Thyroid gland (tissue), 4 donors: ENCODE measurements at places on chromosomes 6 and 20.
A peak's percentile ranks its signal among the peaks of the same experiment; 100 is the strongest.

- DNase-seq = no peak
Observed at GRCh38 chr6:170237999-170238740, 52.7 kb downstream of the DLL1 start.

GRCh38 chr6:46923476-46923875, 1.7 kb upstream of the ADGRF5 start:
- no peak for DNase-seq

DNA sequence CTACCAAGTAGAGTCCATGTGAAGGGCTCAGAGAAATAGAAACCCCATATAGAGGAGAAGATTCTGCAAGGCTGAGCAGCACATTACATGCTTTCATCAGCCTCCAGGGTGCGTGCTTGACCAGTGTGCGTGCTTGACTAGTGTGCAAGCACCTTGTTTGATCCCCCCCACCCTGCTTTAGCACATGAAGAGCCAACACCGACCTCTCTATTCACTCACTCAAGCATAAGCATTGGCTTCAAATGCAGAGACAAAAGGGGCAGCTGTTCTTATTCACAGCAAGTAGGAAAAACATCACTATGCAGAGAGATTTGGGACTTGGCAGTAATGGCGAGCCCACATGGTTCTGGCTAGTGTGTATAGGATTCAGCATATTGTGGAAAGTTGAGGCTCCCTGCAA, 278.7 kb upstream of the RNF217 start:
- no peak for DNase-seq

- DNase-seq = no peak
Observed at GRCh38 chr6:89736893-89737292, 82.7 kb downstream of the MDN1 start.

DNA sequence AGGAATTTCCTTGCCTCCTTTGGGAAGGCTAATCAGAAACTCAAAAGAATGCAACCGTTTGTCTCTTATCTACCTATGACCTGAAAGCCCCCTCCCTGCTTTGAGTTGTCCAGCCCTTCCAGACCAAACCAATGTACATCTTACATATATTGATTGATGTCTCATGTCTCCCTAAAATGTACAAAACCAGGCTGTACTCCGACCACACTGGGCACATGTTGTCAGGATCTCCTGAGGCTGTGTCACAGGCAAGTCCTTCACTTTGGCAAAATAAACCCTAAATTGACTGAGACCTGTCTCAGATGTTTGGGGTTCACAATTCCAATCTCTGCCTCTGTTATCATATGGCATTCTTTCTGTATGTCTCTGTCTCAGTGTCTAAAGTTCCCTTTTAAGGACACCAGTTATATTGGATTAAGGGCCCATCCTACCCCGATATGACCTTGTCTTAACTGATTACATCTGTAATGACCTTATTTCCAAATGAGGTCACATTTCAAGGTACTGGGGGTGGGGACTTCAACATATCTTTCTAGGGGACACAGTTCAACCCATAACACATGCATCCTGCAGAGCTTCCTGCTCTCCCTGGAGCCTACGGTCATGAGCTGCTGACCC, 513.5 kb upstream of the JARID2 start:
- no peak for DNase-seq

DNA sequence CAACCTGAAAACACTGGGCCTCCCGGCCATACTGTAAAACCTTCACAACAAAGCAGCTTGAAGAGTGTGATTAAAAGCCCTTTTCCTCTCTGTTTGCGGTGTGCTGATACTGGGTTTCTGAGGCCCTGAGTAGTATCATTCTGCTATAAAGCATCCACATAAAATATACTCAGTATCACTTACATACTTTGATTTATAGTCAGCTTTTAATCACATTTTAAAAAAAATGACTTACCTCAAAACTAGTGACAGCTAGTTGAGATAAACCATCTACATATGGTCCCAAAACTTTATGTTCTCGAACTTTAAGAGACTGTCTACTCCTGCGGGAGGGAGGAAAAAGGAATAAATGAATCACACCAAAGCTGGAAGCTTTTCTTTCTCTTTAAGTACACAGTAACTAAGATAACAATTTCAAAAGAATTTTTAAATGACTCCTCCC, 135.7 kb downstream of the KIF13A start:
- no peak for DNase-seq

DNA sequence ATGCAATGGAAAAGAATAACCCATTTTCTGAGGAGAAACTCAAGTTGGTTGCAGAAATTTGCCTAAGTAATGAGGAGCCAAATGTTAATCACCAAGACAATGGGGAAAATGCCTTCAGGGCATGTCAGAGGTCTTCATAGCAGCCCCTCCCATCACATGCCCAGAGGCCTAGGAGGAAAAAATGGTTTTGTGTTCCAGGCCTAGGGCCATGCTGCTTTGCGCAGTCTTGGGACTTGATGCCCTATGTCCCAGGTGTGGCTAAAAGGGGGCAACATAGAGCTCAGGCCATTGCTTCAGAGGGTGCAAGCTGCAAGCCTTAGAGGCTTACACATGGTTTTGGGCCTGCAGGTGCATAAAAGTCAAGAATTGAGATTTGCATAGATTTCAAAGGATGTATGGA, 485.9 kb downstream of the EYS start:
- DNase-seq = no peak

DNA sequence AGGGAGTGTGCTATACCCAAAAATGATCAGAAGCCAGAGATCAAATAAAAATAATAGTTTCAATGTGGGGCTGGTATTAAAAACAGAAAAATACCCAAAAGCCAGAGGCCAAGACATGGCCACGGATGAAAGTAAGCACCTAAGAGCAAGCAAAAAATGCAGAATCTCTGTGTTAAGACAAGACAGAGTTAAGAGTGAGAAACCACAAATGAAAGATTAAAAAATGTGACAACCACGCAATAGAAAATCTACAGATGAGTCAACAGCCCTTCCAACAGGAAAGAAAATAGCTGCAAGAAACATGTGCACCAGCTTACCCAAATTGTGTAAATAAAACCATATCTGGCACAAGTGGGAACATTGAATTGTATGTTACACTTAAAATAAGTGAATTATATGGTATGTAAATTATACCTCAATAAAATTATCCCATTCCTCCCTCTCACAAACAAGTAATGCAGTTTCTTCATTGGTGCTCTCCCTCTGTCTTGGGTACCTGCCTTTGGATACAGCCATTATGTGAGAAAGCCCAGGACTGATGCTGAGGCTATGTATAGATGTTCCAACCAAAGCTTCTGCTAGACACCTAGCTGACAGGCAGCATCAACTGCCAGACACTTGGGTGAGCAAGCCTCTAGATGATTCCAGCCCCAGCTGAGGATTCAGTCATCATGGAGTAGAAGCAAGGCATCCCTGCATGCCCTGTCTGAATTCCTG, 55.3 kb upstream of the UFL1 start:
- no peak for DNase-seq

GRCh38 chr6:148608199-148608951, 138.5 kb upstream of the UST start:
- no peak for DNase-seq

- no peak for DNase-seq
Observed at GRCh38 chr6:41736186-41736733, 852 bp upstream of the TFEB start.

GRCh38 chr20:47851774-47852173, 66.5 kb upstream of the SULF2 start:
- DNase-seq = no peak

- DNase-seq = peak; percentile 90
Observed at GRCh38 chr6:154548130-154548830, 37.8 kb upstream of the CNKSR3 start.

DNA sequence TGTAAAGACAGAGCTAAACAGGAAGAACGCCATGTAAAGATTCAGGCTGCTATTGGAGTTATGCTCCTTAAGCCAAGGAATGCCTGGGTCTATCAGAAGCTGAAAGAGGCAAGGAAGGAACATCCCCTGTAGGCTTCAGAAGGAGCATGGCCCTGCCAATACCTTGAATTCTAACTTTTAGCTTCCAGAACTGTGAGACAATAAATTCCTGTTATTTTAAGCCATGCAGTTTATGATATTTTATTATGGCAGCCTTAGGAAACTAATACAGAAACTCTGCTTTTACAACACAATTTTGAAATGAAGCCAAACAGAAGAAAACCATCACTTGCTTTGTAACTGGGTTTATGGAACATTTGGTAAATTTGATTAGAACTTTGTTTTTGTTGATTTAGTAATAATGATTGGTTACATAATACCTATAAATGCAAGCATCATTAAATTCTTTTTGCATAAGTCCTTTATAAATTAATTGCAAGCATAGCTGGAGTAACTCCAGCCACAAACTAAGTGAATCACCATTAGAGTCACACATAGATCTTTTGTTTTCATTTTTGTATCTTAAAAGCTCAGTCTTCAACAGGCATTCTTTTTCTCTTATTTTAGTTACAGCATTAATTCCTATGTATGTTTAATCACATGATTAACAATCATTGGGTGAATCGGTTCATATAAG, 33.5 kb upstream of the TSPYL1 start:
- no peak for DNase-seq

DNA sequence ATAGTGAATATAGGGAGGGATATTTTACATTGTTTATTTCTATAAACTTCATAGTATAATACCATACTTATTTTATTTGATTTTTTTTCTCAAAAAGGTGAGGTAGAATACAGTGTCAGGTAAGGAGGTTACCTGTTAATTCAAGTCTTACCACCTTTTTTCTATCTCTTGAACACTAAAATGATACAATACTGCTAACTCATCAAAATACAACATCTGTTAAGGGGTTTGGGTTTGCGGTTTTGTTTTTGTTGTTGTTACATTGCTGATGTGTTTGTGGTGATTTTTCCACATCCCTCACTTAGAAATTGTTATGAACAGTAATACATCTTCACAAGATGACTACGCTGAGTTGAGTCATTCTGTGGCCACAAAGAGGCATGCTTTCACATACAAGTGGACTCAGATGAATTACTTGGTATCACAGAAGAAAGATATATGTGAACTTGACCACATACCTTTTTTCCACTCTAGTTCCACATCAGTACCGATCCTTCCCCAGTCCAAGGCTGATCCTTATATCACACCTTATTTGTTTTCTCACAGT, 139.4 kb upstream of the ID4 start:
- no peak for DNase-seq

DNA sequence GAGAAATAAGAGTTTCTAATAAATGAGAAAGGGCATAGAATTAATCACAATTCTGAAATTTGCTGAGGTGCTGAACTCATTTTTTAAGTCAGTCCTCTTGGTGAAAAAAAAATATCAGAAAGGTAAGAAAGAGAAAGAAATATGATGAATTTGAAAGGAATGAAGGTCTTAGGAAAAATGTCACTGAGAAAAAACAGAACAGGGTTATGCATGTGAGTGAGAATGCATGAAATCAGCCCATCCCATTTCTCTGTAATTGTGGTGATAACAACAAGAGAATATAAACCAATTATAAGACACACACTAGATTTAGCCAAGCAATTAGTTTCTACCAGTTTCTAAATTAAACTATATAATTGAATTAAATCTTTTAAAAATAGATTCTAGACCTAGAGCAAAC, 138.9 kb downstream of the TBX18 start:
- DNase-seq = no peak

DNA sequence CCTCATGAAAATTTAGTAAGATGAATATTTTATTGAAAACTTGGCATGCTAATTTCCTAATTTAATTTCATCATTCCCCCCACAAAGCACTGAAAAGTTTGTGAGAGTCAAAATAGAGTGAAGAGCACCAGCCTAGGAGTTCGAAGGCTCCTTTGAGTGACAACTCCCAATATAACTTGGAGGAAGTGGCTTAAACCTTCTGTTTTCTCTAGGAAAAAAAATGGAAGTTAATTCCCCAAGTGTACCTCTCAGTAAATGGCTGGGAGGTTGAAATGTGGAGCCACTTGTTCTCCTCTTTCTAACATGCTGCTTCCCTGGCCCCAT, 107.3 kb downstream of the MAP3K7 start:
- DNase-seq = no peak

- DNase-seq = no peak
Observed at GRCh38 chr20:1579488-1579887, 22.0 kb upstream of the SIRPD start.

- DNase-seq = peak; percentile 81
Observed at GRCh38 chr6:168029459-168030217, 32.2 kb downstream of the KIF25 start.

DNA sequence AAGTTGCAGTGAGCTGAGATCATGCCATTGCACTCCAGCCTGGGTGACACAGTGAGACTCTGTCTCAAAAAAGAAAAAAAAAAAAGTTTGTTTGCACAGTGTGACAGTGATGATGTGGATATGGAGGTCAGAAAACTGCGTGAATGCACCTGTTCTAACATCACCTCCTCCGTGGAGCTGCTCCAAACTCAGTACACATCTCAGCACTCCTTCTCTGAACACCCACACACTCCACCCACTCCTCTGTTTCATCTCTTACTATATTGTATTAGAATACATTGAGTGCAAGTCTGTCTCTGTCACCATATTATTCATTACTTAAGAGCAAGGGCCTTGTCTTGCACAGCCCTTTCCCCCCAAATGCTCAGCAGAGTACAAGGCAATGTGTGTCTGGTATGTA, 51.5 kb upstream of the ENPP4 start:
- no peak for DNase-seq

- no peak for DNase-seq
Observed at GRCh38 chr20:58702161-58702510, 9.5 kb downstream of the NPEPL1 start.

DNA sequence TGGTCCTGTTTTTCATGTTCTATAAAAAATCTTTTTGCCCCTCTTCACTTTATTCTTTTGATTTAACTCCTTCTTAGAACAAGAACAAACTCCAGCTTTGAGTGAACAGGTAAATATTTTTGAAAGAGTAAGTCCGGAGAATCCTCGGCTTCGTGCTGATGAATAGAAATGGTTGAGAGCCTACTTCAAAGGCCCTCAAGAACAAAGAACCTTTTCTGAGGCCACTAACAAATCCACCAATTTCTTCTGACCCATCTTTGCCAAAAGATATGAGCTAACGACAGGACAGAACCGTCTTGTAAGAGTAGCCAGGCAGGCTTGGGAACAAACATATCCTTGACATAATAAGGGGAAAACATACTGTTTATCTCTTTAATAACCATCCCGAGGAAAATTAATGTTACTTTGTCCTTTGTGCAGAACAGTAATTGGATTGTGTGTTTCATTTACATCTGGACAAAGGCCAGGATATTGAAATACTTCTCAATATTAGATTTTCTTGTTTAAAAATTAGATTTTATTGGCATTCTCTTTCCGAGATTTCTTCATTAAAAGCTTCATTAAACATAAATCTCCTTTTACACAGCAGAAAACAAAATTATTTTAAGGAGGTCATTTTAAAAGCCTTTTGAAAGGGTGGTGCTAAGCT, 52.9 kb downstream of the NOX3 start:
- DNase-seq = no peak

DNA sequence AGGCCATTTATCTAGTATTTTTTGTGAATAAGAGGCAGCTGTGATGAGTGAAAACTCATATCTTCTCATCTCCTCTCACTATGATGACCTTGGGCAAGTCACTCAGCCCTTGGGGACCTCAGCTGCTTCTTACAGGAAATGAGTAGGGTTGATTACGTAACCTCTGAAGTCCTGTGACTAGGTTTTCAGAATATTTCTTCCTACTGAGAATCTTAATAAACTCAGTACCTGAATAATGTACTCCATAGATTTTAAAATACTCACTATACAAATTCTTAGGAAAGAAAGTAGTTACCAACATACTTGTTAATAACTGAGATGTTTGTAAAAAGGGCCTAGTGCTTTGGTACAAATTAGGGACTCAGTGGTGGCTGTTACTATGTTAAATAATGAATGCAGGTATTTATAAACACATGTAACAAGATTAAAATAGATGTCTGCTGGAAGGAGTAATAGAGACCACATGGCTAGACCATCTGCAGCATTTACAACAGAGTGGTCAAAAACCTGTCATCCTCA, 60.9 kb downstream of the RPRD1B start:
- peak; percentile 10 for DNase-seq
